ENCODE measurements at places on chromosomes 2 and 18. TPM values are rescaled to one million over a fixed set of nuclear protein-coding genes. Genes with fewer than 3 reads are reported as not detected.

Gene SUCLG1
- polyA plus RNA-seq = 179 TPM

Gene PSTPIP2
- polyA plus RNA-seq = 11.4 TPM

- DNase-seq = no peak
These were observed 48.8 kb downstream of the ANKRD44 start for GRCh38 chr2:197261808-197262226.

DNA sequence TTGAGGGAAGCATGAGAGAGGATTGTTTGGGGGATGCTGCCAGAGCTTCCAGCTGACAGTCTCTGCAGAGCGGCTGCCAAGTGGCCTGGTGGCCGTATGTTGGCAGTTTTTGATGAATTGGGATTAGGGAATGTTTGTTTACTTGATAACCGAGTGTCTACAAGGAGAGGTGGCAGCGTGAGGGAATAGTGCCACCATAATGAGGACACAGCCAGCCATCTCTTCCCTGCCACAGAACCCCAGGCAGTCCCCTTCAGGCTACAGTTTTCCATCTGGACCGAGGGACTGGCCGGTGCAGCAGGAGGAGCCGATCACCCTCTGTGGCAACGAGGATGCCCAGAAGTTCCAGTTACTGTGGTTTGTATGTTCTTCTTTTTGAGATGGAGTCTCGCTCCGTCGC lies 55.2 kb downstream of the TRAPPC12 start:
- DNase-seq = no peak

- no peak for DNase-seq
These were observed 1627.7 kb downstream of the LRP1B start for GRCh38 chr2:140502951-140503630.

DNA sequence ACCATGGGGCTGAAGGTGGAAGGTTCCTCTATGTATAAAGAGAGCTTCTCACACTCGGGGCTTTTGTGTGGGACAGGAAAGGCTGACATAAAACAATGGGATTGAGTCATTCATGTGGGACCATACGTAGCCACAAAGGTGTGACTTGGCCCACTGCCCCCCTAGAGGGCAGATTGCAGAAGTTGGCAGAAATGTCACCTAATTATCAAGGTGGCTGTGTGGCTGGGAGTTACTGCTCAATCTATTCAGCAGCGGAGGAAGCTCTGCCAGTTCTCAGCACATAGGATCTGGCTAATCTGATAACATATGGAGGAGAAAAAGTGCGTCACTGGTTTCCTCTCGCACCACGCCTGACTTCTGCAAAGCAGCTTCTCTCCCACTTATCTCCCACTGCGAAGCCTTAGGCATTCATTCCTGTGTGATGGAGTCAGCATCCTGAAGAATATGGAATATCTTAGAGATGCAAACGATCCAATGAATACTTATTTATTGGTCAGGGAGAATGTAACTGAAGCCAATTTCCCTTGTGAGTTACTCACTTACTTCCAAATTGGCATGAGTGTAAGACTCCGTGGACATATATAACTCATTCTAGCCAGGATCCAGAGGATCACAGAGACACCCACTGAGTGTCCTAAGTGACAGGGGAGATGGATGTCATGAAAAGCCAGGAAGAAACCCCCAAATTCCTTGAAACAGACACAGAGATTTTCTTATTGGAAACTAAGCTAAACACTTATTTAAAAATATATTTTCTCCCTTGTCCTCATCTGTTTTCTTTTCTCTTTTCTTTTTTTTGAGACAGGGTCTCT lies 344.8 kb downstream of the TGIF1 start:
- no peak for DNase-seq

DNA sequence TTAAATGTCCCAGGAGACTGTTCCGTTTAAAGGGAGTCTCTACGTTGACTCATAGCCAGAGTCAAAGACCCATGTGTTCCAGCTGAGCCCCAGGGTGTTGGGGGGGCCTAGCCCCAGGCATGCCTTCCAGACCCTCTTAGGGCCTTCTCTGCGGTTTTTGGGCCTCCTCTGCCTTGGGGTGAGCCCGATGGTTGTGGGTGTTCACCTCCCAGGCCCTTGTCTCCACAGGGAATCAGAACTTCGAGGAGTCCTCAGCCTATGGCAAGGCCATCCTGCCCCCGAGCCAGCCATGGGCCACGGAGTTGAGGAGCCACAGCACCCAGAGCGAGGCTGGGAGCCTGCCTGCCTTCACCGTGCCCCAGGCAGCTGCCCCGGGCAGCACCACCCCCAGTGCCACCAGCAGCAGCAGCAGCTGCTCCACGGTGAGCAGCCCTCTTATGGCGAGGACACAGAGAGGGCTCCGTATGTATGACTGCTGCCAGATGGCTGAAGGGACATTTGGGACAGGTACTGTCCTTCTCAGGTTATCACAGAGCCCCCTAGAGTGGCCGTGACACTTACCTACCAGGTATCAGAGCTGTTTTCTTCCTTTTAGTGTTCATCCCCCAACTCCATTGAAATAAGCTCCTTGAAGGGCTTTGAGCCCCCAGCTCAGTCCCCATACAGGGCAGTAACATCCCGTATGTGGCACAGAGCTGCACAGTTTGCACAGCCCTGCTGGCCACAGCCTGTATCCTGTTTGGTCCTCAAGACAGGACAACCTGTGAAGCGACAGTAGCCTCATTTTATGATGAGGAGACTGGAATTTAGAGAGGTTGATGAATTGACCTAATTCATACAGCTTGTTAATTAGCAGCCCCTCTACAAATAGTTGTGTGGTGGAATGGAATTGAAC lies 80.7 kb downstream of the EPAS1 start:
- DNase-seq = no peak

All from renal pelvis (tissue), 12 donors.